GM12878 (cell line): ENCODE measurements at places on chromosomes 7 and 10. TPM values are rescaled to one million over a fixed set of nuclear protein-coding genes. Genes with fewer than 3 reads are reported as not detected.

Gene ZNF479
- not detected in 2 replicates for polyA plus RNA-seq

Gene DPYSL4
- 0.06 and 0.10 TPM in 2 replicates for polyA plus RNA-seq

Gene SPDYE2
- 3.7 and 6.4 TPM in 2 replicates for polyA plus RNA-seq

Gene CUZD1
- 0.67 and 0.96 TPM in 2 replicates for polyA plus RNA-seq

Gene FAM13C
- polyA plus RNA-seq = 0.18 TPM in 1 of 2 replicates, not detected in the other

Gene RET
- not detected in 2 replicates for polyA plus RNA-seq

Gene ADAMTS14
- polyA plus RNA-seq = not detected in 2 replicates

Gene SYT15
- polyA plus RNA-seq = 0.17 and 0.37 TPM in 2 replicates

Gene TBC1D12
- polyA plus RNA-seq = 2.9 TPM in 2 replicates

Gene RAMP3
- not detected in 2 replicates for polyA plus RNA-seq

Gene CYP2C9
- not detected in 2 replicates for polyA plus RNA-seq

Gene CYP2C8
- not detected in 2 replicates for polyA plus RNA-seq

Gene TRPV5
- polyA plus RNA-seq = not detected in 2 replicates

Gene PAX2
- polyA plus RNA-seq = not detected in 2 replicates

Gene TYW1B
- polyA plus RNA-seq = 6.5 and 7.3 TPM in 2 replicates

Gene KCTD7
- 4.1 and 5.6 TPM in 2 replicates for polyA plus RNA-seq

Gene PNLIPRP2
- not detected in 2 replicates for polyA plus RNA-seq

Gene CYP2E1
- not detected in 2 replicates for polyA plus RNA-seq

Gene SSC4D
- 0.18 and 0.63 TPM in 2 replicates for polyA plus RNA-seq

Gene FAM3C
- 33.4 and 36.0 TPM in 2 replicates for polyA plus RNA-seq

Gene CARD11
- polyA plus RNA-seq = 19.3 and 26.1 TPM in 2 replicates

Gene IFIT2
- 9.9 and 10.4 TPM in 2 replicates for polyA plus RNA-seq

Gene DKK1
- polyA plus RNA-seq = 0.08 and 0.12 TPM in 2 replicates

Gene KLF14
- polyA plus RNA-seq = not detected in 2 replicates

Gene GDF10
- not detected in 2 replicates for polyA plus RNA-seq

Gene POLR1F
- 47.9 and 52.2 TPM in 2 replicates for polyA plus RNA-seq

Gene PRKRIP1
- 26.6 and 31.6 TPM in 2 replicates for polyA plus RNA-seq

Gene GNAT3
- polyA plus RNA-seq = 5.4 and 7.0 TPM in 2 replicates

Gene CCZ1B
- 28.4 and 30.1 TPM in 2 replicates for polyA plus RNA-seq

Gene VWA2
- polyA plus RNA-seq = not detected in 2 replicates

Gene LIMK1
- polyA plus RNA-seq = 15.0 and 18.6 TPM in 2 replicates

Gene VSTM4
- polyA plus RNA-seq = not detected in 2 replicates
